Osteoblast (primary cell): ENCODE measurements at places on chromosomes 6 and 20. TPM values are rescaled to one million over a fixed set of nuclear protein-coding genes. Genes with fewer than 3 reads are reported as not detected.

DNA sequence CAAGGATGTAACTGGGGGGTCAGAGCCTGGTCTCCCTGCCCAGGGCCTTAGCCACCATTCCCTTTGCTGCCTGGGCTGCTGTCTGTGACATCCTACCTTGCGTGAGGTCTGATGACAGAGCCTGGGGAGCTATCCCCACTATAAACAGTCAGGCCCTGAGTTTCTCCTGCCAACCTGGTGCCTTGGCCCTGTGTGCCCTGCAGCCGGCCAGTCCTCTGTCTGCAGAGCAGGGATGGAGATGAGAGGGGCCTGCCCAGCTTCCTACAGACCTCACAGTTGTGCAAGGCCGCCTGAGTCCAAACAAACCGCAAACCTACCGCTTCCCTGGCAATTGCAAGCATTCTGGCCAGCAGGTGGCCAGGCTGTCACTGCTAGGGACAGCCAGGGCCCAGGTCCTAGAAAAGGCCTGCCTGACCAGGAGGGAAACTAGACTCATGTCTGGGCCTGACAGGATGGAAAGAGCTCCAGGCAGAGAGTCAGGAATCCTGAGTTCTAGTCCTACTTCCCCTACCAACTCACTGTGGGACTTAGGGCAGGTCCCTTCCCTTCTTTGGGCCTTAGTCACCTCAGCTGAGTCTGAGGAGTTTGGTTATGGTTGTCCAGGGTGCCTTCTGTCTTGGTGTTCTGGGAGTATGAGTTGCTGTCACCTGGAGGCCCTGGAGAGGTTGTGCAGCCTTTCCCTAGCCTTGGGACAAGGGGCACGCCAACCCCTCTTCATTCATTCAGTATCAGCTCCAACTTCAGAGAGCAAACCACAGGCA lies 86.2 kb downstream of the VEGFA start:
- H3K27ac ChIP-seq, result no peak overlapping the region
- no peaks in the 10 kb centered on the region for H3K27me3 ChIP-seq
- DNase-seq, result no peak
- peaks cover 8% of the 10 kb centered on the region for H3K4me1 ChIP-seq

Gene C20orf144
- under 0.01 TPM in 2 replicates for total RNA-seq

GRCh38 chr6:52550014-52550575 lies 26.8 kb downstream of the TRAM2 start:
- H3K4me3 ChIP-seq, result no peak overlapping the region
- H3K27me3 ChIP-seq, result no peaks in the 10 kb centered on the region
- peaks cover 39% of the 10 kb centered on the region for H3K36me3 ChIP-seq
- DNase-seq, result no peak

DNA sequence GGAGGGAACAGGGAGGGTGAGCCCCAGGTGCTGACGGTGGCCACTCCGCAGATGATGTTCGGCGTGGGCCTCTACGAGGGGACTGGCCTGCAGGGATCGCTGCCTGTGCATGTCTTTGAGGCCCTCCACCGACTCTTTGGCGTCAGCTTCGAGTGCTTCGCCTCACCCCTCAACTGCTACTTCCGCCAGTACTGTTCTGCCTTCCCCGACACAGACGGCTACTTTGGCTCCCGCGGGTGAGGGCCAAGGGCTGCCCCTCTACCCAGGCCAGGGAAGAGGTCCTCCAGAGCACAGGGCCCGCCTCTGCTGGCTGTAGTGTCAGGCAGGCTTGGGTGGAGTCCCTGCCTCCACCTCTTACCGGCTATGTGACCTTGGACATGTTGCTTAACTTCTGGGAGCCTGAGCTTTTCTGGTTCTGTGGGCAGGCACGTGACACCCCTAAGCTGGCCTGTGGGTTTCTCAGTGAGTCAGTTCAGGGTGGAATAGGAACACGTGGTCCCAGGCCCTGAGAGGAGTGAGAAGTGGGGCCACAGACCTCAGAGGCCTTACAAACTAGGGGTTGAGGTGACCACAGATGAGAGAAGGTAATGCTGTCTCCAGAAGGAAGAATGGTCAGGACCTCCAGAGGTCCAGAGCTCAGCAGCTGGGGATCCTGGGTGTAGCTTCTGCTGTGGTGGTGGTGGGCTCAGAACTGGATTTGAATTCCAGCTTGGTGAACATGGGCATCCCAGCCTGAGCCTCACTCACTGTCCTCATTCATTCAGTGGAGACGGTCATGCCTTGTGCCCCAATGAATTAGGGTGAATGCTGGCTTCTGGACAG lies 11.9 kb downstream of the PCIF1 start:
- H3K27ac ChIP-seq, result peak overlapping the region; percentile 60
- peak; percentile 92 for DNase-seq
- peaks cover 86% of the 10 kb centered on the region for H3K36me3 ChIP-seq
- peaks cover 13% of the 10 kb centered on the region for H3K4me1 ChIP-seq
- H3K27me3 ChIP-seq, result no peaks in the 10 kb centered on the region
- H3K4me3 ChIP-seq, result no peak overlapping the region

GRCh38 chr20:21515300-21516179 lies 1.7 kb upstream of the NKX2-2 start:
- H3K27me3 ChIP-seq, result peaks cover 91% of the 10 kb centered on the region
- no peak overlapping the region for H3K4me3 ChIP-seq
- H3K27ac ChIP-seq, result no peak overlapping the region
- no peaks in the 10 kb centered on the region for H3K36me3 ChIP-seq
- H3K4me1 ChIP-seq, result peaks cover 1% of the 10 kb centered on the region
